SHP77 treated with DMSO at 0.1 percent for 48 hours (cell line): ENCODE measurements at places on chromosomes 11 and 22.

- DNase-seq, result no peak
These were observed 15.2 kb downstream of the CPSF7 start for GRCh38 chr11:61414547-61414946.

DNA sequence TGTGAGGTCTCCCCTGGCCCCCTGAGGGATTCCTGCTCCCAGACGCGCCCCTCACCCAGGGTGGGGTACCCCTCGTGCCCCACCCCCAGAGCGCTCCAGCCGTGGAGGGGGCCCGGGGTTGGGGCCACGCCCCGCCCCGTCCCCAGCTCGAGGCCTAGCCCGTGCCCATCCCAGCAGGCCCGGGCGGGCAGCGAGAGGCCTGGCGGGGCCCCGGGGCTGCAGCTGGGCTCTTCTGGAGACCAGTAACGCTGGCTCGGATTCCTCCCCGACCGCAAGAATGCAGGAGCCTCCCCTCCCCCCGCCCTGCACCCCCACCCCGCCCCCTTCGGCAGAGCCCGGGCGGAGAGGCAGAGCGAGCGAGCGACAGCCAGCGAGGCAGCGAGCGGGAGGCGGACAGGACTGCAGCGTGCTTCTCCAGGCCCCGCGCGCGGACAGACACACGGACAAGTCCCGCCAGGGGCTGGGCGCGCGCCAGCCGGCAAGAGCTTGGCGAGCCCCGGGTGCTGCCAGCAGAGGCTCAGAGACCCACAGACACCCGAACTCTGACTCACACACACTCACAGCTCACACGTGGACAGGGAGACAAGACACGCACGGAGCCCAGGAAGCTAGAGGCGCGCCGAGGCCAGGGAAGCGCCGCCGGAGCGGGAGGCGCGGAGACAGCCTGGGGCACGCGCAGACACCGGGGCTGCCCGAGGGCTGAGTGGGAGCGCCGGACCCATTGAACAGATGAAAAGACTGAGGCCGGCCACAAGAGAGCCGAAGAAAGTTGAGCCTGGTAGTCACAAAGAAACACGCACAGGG lies 15.2 kb downstream of the BCL9L start:
- no peak for DNase-seq

DNA sequence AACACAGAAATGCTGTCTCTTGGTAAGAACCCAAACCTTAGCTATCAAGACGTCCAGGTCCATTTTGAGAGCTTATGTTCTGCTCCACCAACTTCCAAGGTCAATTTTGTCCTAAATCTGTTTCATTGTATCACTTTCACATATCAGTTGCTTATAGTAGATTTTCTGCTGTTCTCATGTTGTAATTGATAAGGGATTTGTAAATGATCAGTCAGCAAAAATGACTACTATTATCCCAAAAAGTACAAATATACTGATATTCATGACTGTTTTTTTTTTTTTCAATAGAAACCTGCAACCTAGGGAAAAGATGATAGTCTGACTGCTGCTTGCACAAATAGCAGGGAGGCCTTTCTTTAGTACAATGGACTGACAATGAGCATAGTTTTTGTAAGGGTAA lies 128.1 kb downstream of the ARHGAP20 start:
- DNase-seq, result no peak

DNA sequence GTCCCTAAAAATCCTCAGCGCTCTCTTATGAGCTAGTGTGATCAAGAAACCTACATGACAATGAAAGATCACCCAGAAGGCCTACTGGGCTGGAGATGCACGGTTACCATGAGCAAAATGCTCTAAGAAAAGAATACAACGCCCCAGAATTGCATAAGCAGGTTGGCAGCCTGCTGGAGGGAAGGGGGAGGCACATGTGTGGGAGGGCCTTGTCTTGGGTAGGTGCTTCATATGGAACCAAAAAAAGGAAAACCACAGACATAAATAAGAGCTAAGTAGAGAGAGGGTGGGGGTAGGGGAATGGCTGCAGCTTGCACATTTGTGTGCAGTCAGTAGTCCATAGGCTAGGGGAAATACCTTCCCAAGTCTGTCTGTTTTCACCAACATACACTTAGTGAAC lies 2.8 kb downstream of the SIAE start:
- DNase-seq, result no peak

DNA sequence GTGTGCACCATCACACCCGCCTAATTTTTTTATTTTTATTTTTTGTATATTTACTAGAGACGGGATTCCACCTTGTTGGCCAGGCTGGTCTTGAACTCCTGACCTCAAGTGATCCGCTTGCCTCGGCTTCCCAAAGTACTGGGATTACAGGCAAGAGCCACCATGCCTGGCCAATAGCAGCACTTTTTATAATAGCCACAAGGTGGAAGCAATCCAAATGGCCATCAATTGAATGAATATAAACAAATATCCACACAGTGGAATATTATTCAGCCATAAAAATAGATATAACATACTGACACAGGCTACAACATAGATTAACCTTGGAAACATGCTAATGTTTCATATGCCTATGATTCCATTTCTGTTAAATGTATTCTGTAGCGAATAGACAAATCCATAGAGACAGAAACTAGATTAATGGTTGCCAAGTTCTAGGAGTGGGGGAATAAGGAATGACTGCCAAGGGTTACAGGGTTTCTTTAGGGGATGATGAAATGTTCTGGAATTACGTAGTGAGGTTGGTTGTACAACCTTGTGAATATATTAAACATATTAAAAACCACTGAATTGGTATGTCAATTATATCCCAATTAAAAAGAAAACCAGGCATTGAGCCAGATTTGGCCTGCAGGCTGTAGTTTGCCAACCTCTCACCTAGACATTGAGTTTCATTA lies 4.8 kb downstream of the VPS51 start:
- no peak for DNase-seq

GRCh38 chr22:50167689-50168489 lies 2.6 kb upstream of the PANX2 start:
- DNase-seq, result no peak

- no peak for DNase-seq
These were observed 28.0 kb downstream of the TPST2 start for GRCh38 chr22:26561756-26562417.

- DNase-seq, result no peak
These were observed 23.6 kb downstream of the PDGFB start for GRCh38 chr22:39220890-39221850.

DNA sequence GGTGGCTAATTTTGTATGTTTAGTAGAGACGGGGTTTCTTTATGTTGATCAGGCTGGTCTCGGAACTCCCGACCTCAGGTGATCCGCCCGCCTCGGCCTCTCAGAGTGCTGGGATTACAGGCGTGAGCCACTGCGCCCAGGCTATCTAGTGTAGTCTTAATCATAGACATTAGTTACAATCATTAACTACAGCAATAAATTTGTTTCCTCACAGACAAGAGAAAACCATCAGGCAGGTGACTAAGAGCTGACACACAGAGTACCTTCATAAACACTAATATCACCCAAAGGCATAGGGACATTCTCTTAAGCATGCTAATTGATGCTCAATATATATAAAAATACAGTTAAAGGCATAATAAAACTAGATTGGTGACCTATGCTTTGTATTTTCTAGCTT lies 19.4 kb downstream of the SDHD start:
- no peak for DNase-seq

GRCh38 chr11:99979042-99979441 lies 708.0 kb upstream of the ARHGAP42 start:
- no peak for DNase-seq

GRCh38 chr11:76656050-76656531 lies 14.5 kb downstream of the LRRC32 start:
- DNase-seq, result no peak

DNA sequence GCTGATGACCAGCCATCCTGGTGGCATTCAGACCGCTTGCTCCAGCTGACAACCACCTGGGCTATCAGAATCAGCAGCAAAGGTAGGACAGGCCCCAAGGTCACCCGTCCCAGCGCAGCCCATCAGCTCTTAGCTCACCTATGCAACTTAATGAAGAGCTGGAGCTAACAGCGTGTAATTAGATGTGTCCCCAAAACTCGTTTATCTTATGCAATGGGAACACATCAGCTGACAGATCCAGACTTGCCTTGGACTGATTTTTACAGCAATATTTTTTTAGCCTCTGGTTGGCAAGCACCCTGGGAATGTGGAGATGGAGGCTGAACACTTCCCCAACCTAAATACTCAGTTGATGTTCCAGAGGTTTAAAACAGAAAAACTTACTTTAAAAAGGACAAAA lies 76.0 kb downstream of the PACSIN2 start:
- no peak for DNase-seq

DNA sequence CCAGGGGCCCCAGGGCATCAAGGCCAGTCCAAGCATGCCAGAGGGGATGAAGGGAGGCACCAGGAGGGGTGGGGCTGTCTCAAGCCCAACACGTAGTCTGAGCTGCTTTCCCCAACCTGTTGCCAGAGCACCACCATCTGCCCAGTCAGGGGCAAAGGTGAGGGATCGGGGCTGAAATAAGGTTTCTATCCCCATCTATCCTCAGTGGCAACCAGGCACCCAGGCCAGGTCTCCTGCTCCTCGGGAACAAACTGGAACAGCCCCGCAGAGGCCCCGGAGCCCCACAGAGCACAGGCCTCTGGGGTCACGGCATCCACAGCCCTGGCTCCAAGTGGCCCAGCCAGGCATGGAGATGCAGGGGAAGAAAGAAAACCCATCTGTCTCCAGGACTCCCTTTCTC lies 19.3 kb downstream of the STARD10 start:
- DNase-seq, result no peak

GRCh38 chr11:123362941-123363340 lies 67.1 kb upstream of the GRAMD1B start:
- DNase-seq, result no peak

DNA sequence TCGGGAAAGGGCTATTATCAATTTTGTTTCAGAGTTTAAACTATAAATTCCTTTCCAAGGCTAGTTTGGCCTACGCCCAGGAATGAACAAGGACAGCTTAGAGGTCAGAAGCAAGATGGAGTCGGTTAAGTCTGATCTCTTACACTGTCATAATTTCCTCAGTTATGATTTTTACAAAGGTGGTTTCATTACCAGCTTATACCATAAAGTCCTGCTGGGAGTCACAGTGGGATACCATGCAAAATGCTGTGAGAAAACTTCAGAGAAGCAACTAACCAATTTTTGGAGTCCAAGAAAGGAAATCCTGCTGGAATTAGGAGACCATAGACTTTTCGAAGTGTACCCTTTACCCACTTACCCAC lies 17.4 kb upstream of the ZC3H12C start:
- DNase-seq, result no peak
